Vagina (tissue), 2 donors: ENCODE measurements at places on chromosomes 12 and 14.

DNA sequence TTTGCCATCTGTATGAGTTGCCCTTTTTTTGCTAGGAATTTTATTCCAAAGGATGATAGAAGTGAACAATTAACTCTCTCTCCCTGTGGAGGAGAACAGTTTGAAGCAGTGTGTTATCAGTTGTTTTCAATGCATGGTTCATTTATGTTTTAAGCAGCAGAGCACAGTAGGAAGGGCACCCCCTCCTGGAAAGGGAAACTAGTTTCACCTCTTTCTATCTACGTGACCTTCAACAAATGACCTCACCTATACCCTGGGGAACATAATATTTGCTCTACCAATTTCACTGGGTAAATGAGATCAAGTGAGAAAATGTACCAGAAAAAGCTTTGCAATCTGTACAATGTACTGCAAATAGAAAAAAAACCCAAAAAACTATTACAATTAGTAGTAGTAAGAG, 5.4 kb upstream of the DCP1B start:
- DNase-seq: no peak

DNA sequence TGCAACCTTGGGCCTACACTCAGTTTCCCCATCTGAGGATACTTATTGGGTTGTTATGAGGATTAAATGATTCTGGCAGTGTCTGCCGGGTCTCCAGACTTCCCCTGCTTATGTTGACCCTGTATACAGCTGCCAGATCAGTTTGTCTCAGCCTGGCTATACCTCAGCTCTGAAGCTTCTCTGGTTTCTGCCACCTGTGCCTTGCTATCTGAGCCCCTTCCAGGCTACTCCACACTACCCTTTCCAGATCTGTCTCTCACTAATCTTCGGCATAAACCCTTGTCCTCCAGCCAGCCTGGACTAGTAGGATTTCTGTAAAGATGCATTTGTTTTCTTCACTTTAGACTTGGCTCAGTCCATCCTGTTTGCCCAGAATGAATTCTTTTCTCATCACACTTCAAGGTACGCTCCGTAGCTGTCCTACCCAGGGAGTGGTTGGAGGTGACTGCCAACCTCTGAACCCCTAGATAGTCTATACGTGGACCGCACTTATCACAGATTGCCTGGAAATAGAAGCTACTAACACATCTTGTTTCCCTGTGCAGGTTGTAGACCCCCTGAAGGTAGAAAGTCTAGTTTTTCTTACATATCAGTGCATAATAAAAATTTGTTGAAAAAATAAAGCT, 422.4 kb downstream of the RAD51B start:
- DNase-seq: no peak

DNA sequence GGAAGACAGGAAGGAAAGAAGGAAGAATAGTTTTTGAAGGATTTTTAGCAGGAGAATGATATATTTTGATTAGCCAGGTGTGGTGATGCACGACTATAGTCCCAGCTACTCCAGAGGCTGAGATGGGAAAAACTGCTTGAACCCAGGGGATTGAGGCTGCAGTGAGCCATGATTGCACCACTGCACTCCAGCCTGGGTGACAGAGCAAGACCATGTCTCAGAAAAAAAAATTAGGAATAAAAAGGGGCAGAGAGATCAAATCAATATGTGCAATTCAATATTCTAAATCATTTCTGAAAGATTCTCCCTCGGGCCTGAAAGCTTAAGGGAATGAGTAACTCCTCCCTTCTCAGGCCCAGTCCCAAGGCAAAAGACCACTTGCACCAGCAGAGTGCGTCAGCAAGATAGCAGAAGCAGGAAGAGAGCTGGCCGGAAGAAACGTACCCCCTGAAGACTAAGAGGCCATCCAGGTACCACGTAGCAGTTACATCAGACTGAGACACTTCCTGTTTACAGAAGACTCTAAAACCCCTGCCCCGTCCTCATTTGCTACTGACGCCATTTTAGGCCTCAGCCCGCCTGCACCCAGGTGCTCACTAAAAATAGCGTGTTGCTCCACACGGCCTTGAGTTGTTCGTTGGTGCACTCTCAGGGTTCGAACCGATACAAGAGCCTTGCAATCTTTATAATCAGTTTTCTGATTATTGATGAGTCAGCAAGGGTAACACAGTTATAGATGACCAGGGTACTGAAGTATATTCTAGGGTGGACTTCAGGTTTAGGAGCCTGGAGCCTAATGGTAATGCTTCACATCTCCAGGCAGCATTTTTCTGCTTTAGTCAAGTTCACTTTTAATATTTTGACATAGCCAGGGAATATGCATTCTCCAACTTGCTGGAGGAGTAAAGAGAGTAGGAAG, 57.7 kb upstream of the CSRP2 start:
- no peak for DNase-seq

DNA sequence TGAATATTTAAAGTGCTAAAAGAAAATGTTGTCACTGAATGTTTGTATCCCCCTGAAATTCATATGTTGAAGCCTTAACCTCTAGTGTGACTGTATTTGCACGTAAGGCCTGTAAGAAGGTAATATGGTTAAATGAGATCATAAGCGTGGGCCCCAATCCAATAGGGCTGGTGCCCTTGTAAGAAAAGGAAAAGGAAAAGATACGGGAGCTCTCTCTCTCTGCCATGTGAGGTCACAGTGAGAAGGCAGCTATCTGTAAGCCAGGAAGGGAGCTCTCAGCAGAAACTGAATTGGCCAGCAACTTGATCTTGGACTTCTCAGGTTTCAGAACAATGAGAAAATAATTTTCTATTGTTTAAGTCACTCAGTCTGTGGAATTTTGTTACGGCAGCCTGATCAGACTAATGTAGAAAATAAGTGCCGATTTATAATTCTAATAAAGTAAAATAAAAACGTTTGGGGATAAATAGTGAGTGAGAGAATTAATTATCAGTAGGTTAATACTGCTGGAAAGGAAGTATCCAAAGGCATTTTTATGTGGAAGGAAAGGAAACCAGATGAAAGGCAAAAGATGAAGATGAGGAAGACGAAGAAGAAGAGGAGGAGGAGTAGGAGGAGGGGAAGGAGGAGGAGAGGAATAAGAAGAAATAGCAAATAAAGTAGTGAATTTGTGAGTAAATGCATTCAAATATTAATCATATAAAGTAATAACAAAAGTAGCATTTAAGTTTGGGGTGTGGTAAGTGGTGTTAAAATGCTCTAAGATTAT, 188.5 kb upstream of the KRR1 start:
- DNase-seq: no peak

DNA sequence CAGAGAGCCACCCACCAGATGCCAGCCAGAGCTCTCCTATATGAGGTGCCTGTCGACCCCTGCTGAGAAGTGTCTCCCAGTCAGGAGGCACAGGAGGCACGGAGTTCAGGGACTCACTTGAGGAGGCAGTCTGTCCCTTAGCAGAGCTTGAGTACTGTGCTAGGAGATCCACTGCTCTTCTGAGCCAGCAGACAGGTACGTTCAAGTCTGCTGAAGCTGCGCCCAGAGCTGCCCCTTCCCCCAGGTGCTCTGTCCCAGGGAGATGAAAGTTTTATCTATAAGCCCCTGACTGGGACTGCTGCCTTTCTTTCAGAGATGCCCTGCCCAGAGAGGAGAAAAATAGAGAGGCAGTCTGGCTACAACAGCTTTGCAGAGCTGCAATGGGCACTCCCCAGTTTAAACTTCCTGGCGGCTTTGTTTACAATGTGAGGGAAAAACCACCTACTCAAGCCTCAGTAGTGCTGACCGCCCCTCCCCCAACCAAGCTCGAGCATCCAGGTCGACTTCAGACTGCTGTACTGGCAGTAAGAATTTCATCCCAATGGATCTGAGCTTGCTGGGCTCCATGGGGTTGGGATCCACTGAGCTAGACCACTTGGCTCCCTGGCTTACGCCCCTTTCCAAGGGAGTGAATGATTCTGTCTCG, 146.7 kb upstream of the USP15 start:
- DNase-seq: no peak

DNA sequence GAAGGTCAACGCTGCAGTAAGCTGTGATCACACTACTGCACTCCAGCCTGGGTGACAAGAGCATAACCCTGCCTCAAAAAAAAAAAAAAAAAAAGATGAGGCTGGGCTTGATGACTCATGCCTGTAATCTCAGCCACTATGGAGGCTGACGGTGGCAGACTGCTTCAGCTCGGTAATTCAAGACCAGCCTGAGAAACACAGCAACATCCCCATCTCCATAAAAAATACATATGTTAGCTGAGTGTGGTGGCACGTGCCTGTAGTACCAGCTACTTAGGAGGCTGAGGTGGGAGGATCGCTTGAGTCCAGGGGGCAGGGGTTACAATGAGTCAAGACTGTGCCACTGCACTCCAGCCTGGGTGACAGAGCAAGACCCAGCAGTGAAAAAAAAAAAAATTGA, 50.4 kb downstream of the GXYLT1 start:
- DNase-seq: no peak

GRCh38 chr12:34296143-34297041, 274.1 kb downstream of the ALG10 start:
- no peak for DNase-seq

GRCh38 chr14:54267172-54267571, 129.6 kb upstream of the CDKN3 start:
- no peak for DNase-seq

DNA sequence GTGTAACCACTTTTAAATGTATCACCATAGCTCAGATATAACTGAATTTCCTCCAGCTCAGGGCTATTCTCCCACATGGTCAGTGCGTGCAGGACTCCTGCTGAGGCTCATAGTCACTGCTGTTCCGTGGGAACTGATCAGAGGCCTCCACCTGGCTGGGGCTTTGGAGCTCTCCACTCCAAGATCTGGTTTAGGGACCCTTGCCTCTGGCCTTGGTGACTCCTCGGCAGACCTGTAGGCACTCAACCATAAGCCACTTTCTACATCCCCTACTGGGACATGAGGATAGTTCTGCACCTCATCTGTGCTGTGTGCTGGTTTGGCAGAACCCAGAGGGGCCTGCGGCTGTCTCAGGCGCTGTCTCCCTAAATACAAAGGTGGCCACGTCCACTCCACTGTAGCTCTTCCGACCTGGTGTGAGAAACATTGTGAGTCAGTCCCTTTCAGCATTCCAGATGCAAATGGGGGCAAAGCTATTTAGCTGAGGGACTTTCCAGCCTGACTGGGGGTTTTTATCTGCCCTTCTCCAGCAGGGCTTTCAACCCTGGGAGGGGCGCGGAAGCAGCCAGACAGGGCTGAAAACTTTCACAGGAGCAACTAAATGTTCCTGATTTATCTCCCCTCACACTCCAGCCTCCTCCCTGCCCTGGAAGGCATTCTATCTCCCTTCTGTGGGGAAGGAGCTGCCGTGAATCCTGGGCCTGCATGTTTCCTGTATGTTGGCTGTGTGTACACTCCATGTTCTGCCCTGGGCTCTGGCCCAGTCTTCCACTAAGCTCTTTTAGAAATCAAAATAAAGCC, 218.3 kb upstream of the DAAM1 start:
- no peak for DNase-seq

DNA sequence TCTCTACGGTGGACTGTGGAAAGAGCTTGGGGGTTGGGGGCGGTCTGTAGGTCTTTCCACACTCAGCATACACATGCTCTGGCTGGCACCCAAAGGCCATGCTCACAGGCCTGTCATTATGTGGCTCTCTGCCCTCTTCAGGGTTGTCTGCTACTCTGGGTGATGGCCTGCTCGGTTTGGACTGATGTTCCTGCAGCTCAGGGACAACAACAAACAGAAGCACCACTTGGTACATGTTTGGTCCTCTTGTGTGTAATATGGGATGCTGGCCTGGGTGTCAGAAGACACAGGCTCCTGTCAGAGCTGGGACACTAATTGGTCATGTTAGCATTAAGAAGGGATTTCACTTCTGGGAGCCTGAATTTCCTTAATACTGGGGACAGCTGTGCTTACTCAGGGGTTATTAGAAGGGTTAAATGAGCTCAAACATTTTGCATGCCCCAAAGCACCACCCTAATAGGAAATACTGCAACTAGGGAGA, 32.7 kb upstream of the SELPLG start:
- no peak for DNase-seq

DNA sequence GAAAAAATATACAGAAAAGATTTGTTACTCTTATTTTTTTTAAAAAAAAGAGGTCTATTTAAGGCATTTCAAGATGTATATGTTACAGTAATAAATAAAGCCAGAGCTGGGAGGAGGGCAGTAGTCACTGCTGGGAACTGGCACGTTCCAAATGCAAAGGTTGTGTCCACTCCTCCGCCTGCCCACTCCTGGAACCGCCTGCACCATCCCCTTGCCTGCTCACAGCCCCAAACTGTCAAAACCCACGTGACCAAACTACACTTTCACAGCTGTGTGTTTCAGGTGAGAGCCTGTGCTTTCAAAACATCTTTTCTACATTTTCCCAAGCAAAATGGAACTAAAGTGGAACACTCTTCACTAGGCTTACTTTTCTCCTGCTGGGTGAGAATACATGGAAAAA, 160.4 kb downstream of the TTC7B start:
- no peak for DNase-seq

DNA sequence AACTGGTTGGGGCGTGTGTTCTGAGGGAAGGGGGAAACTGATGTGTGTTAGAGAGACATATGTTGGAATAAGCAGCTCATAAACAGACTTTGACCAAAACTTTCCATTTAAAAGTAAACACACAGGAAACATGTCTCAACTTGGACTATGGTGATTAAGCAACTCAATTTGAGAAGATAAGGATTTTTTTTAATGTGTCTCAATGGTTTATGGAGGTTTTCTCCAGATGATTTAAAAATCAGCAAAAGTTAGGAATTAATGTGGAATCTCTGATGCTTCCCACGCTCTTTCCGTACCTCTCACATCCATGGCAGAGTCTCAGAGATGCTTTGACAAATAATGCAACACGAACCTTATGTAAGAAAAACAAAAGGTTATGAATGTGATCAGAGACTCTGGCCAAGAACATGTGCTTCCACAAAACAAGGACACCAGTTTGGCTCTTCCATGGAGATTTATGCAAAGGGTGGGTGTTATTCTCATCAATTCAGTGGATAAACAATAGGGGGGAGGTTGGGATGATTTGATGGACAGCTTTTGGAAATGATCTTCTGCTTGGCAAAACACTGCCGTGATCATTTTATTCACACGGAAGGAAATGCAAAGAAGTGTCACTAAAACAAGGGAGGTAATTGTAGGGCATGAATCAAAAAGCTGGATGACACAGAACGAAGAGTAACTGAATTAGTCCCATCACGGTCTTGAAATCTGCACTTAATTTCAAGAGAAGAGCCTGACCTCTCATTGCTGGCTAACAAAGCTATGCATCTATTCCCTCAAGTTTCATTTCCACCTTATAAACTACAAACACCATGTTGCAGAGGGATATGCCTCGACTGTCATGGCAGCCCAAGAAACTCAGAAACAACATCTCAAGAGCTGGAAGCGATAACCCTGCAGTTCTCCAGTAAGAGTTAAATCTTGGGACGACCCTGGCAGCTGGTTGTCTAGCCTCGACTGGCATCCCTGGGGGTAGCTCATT, 76.5 kb downstream of the FOXN3 start:
- no peak for DNase-seq

DNA sequence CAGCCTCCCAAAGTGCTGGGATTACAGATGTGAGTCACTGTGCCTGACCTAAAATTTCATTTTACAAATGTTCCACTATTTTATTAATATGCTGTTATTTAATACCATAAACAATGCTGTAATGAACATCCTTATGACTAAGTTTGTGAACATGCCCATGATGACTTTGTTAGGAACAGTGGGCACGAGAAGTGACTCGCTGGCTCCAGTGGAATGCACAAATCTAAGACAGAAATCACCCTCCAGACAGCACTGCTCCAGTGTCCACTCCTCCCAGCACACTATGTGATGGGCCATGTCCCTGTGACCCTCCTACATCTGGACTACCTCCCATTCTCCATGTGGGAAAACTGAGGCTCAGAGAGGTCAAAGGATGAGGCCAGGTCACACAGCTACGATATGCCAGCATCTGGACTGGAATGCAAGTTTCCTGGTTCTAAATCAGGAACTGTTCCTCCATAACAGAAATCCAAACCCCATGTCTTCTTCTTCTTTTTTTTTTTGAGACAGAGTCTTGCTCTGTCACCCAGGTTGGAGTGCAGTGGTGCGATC, 57.9 kb downstream of the GPR68 start:
- DNase-seq: no peak
